Bone marrow (tissue), 2 donors: ENCODE measurements at places on chromosomes 3 and 15.

DNA sequence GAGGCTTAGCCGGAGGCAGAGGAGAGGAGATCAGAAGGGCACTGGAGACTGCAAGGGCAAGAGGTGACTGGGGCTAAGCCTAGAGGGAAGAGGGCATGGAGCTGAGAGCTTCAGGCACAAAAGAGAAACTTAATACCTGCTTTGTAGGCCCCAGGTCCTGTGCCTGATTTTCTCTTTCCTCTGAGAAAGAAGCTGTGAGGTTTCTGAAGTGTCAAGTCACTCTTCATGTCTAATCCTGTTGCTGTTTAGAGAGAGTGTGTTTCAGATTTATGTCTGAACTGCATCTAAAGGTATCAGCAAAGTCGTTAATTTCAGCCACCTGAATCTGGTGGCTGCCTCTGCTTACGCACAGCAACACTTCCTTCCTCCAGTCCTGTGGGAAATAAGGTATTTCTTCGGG is 106.9 kb upstream of the RNU6-1 start:
- no peak for DNase-seq

GRCh38 chr3:122251428-122251827 is 68.0 kb downstream of the CASR start:
- no peak for DNase-seq

- no peak for DNase-seq
These were observed 1.8 kb downstream of the ARHGEF26 start for GRCh38 chr3:154122912-154123559.

DNA sequence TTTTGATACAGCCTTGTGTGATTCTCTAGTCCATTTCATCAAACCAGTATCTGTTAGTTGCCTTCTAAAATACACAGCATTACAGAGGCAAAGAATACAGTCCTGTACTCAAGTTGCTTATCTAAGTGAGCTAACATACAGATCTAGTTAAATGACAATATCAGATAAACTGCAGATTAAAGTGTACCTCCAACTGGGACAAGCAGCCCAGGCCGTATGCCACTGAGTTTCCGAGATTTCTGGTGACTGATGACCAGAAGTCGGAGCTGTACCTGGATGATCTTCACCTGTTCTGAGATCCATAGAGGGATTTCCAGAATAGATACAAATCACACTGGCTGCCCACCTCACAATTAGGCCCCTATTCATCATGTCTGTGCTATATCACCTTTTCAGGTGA is 6.3 kb upstream of the TRIM59 start:
- DNase-seq = no peak

DNA sequence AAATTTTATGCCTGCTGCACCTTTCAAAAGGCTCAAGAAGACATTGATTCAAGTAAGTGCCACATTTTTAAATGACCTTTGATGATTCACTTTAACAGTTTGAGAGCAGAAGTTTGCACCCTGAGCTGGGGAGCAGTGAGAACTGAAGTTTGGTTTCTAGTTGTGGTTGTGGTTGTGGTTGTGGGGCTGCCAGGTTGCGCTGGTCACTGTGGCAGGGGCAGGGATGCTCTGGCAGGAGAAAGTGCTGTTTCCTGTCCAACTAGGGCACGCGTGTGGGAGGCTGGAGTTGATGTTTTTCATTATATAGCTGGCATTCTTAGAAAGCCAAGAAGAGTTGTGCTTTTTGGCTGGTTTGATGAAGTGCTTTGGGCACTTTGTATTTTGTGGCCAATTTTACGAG is 339.7 kb upstream of the NR2F2 start:
- no peak for DNase-seq
